ENCODE measurements at places on chromosomes 1 and 21. TPM values are rescaled to one million over a fixed set of nuclear protein-coding genes. Genes with fewer than 3 reads are reported as not detected.

GRCh38 chr1:165793951-165794350, 25.3 kb upstream of the TMCO1 start:
- no peak for DNase-seq
- H3K36me3 ChIP-seq, result no peaks in the 10 kb centered on the region
- no peak overlapping the region for H3K4me3 ChIP-seq
- no peaks in the 10 kb centered on the region for H3K27me3 ChIP-seq

- H3K27ac ChIP-seq, result no peak overlapping the region
- H3K4me3 ChIP-seq, result no peak overlapping the region
- no peaks in the 10 kb centered on the region for H3K27me3 ChIP-seq
- peaks cover 3% of the 10 kb centered on the region for H3K4me1 ChIP-seq
- DNase-seq, result no peak
- no peaks in the 10 kb centered on the region for H3K36me3 ChIP-seq
Observed at GRCh38 chr1:30321996-30322858, 401.2 kb downstream of the MATN1 start.

GRCh38 chr1:219927956-219928790, at the start of gene SLC30A10:
Gene SLC30A10 (minus strand): TSS chr1:219928557. CDS start chr1:219928440, 117 bp downstream.
- peaks cover 17% of the 10 kb centered on the region for H3K4me1 ChIP-seq
- DNase-seq, result peak; percentile 50
- H3K27me3 ChIP-seq, result peaks cover 38% of the 10 kb centered on the region
- H3K36me3 ChIP-seq, result no peaks in the 10 kb centered on the region
- peak within 1 kb of the TSS; percentile 83 for H3K4me3 ChIP-seq

DNA sequence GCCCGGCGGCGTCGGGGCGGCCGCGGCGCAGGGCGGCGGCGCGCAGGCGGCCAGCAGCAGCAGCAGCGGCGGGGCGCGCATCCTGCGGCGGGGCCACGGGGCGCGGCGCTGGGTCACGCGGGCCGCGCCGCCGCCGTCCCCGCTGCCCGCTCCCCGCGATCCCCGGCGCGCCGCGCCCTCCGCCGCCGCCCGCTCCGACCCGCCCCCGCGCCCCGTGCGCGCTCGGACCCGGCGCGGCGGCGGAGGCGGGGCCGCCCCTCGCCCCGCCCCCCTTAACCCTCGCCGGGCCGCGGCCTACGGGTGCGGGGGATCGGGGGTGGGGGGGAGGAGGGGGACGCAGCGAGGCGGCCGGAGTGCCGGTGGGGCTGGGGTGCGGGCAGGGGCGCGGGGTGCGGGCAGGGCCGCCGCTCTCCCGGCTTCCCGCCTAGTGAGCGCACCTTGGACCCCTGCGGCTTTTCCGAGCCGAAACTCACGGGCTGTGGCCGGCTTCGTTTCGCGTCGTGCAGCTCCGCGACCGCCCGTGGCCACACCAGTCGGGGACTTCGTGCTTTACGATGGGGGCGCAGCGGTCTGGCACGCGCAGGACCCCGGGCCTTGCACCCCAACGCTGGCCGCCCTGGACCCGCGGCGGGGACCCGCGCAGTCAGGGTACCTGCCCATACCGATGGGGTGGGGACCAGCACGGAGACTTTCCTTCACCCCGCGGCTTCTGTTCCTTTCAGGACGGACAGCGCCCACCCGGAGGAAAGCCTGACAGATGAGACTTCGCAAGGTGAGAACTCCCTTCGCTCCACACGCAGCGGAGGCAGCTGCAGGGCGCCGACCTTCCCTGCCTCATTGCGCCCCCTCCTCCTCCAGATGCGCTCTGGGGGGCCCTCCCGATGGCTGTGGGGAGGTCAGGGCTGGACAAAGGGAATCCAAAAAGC, at the start of gene FNDC10:
Gene FNDC10 (minus strand): TSS at position 201 of the 926 bp plus-strand sequence. CDS start 120 bp downstream, at position 81.
- no peaks in the 10 kb centered on the region for H3K36me3 ChIP-seq
- H3K4me3 ChIP-seq, result peak within 1 kb of the TSS; percentile 72
- peaks cover 10% of the 10 kb centered on the region for H3K4me1 ChIP-seq
- H3K27ac ChIP-seq, result no peak within 1 kb of the TSS
- peak; percentile 59 for DNase-seq

GRCh38 chr21:42321845-42322244, 6.6 kb upstream of the TFF3 start:
- H3K27ac ChIP-seq, result no peak overlapping the region
- no peaks in the 10 kb centered on the region for H3K27me3 ChIP-seq
- no peak overlapping the region for H3K4me3 ChIP-seq
- H3K4me1 ChIP-seq, result peaks cover 28% of the 10 kb centered on the region
- peaks cover 10% of the 10 kb centered on the region for H3K36me3 ChIP-seq
- no peak for DNase-seq

GRCh38 chr1:113266788-113267187, 123.5 kb upstream of the MAGI3 start:
- H3K4me3 ChIP-seq, result no peak overlapping the region
- H3K4me1 ChIP-seq, result no peaks in the 10 kb centered on the region
- DNase-seq, result no peak
- H3K27ac ChIP-seq, result no peak overlapping the region

THEM5 gene
- not detected for total RNA-seq

DAB1 gene
- total RNA-seq, result 12.3 TPM

GRCh38 chr1:245840971-245841370, 666.1 kb downstream of the SMYD3 start:
- H3K27ac ChIP-seq, result no peak overlapping the region
- no peaks in the 10 kb centered on the region for H3K27me3 ChIP-seq
- H3K4me3 ChIP-seq, result no peak overlapping the region
- DNase-seq, result no peak

GRCh38 chr1:10674700-10675609, 121.5 kb downstream of the CASZ1 start:
- no peak overlapping the region for H3K4me3 ChIP-seq
- no peaks in the 10 kb centered on the region for H3K36me3 ChIP-seq

DNA sequence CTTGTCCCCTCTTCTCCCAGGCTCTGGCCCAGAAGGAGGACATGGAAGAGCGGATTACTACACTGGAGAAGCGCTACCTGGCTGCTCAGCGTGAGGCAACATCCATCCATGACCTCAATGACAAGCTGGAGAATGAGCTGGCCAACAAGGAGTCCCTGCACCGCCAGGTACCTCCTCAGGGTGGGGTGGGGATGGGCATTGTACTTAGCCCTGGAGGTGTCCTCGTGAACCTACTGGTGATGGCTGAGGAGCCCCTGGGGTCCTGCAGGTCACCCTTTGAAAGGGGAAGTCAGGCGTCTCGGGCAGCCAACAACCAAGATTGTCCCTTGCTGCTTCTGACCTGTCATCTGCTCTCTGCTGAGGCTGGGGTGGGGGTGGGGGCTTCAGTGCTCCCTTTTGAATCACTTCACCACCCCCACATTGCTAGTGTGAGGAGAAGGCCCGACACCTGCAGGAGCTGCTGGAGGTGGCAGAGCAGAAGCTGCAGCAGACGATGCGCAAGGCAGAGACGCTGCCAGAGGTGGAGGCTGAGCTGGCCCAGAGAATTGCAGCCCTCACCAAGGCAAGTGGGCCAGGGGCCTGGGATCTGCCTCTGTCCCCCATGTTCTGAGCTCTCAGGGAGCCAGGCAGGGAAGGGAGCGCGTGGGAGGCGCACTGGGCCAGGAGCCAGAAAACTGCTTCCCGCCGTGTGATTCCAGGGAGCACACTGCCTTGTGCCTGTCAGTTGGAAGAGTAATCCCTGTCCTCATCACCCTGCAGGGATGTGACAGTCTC, 19.7 kb downstream of the PPFIA4 start:
- H3K27ac ChIP-seq, result no peak overlapping the region
- no peaks in the 10 kb centered on the region for H3K27me3 ChIP-seq
- no peak for DNase-seq
- H3K4me1 ChIP-seq, result peaks cover 15% of the 10 kb centered on the region
- peaks cover 26% of the 10 kb centered on the region for H3K36me3 ChIP-seq

DNA sequence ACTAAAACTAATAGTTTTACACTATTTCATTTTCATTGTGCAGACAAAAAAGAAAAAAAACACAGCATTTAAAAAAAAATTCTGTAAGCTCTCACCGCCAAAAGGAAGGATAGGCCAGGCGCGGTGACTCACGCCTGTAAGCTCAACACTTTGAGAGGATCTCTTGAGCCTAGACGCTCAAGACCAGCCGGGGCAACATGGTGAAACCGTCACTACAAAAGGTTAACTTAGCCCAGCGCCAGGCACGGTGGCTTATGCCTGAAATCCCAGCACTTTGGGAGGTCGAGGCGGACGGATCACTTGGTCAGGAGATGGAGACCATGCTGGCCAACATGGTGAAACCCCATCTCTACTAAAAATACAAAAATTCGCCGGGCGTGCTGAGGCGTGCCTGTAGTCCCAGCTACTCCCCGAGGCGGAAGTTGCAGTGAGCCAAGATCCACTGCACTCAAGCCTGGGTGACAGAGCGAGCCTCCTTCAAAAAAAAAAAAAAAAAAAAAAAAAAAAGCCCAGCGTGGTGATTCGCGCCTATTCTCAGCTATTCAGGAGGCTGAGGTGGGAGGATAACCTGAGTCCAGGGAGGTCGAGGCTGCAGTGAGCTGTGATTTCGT, 14.3 kb upstream of the SPEN start:
- peaks cover 7% of the 10 kb centered on the region for H3K36me3 ChIP-seq
- H3K4me3 ChIP-seq, result peak overlapping the region; percentile 89
- DNase-seq, result no peak
- peak overlapping the region; percentile 100 for H3K27ac ChIP-seq

- DNase-seq, result no peak
- 0 out of 2 replicates have a peak overlapping the region, but pooled peaks have one; percentile 85 for H3K27ac ChIP-seq
- no peaks in the 10 kb centered on the region for H3K36me3 ChIP-seq
- no peak overlapping the region for H3K4me3 ChIP-seq
- peaks cover 20% of the 10 kb centered on the region for H3K4me1 ChIP-seq
Observed at GRCh38 chr1:201545851-201546492, 7.0 kb downstream of the NAV1 start.

DNA sequence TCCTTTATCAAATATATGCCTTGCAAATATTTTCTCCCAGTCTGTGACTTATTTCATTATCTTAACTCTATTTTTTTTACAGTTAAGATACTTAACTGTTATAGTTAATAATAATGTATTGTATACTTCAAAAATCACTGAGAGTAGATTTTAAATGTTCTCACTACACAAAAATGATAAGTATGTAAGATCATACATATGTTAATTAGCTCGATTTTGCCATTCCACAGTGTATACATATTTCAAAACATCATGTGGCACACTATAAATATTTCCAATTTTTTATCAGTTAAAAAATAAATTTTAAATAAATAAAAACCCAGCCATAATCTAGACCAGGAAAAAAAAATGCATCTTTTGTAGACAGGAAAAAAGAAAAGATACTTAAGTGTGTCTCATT, 27.2 kb downstream of the CTTNBP2NL start:
- H3K27me3 ChIP-seq, result no peaks in the 10 kb centered on the region
- H3K4me1 ChIP-seq, result peaks cover 9% of the 10 kb centered on the region
- H3K27ac ChIP-seq, result no peak overlapping the region
- DNase-seq, result no peak
- H3K36me3 ChIP-seq, result 0 out of 2 replicates have a peak, but pooled peaks cover 6% of the 10 kb centered on the region

DNA sequence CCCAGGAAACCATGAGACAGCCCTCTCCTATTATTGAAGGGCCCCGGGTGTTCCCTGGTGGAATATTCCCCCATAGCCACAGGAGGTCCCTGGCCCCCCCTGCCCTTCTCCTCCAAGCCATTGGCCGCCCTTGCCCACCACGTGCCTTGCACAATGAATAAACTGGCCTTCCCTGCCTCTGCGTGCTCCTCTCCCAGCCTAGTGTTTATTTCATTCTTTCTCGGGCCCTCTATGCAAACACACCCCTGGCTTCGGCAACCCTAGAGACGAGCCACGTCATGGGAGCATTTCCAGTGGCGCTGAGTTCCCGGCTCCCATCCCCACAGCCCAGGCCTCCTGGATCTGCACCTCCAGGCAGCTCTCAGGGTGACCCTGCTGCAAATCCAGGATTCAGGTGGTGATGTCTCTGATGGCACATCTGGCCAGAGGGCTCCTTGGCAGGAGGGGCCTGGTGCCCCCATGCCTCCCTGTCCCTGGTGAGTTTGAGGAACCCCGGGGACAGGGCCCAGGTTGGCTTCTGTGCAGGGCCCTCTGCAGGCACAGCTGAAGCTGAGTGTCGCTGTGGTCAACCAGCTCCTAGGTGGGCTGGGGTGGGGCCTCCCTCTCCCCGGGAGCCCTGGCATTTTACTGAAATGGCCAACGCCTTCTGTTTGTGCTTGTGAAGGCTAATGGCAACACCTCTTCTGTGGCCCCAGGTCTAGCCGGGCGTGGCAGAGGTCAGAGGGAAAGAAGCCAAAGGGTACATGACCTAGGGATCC, 6.2 kb downstream of the KRTAP10-12 start:
- no peak for DNase-seq
- H3K4me3 ChIP-seq, result peak overlapping the region; percentile 43
- H3K27me3 ChIP-seq, result peaks cover 27% of the 10 kb centered on the region
- H3K4me1 ChIP-seq, result peaks cover 80% of the 10 kb centered on the region
- no peaks in the 10 kb centered on the region for H3K36me3 ChIP-seq
- peak overlapping the region; percentile 94 for H3K27ac ChIP-seq

DNA sequence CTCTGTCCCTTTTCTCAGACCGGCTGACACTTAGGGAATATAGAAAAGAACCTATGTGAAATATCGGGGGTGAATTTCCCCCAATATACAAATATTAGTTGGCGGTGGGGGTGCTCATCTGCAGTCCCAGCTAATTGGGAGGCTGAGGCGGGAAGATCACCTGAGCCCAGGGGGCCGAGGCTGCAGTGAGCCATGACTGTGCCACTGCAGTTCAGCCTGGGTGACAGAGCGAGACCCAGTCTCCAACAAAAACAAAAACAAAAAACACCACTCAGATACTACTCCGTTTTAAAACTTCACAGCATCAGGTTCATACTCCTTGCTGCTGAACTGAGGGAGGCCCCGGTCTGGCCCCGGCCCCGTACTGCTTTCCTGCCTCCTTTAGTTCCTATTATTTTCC, 5.9 kb upstream of the EXOSC10 start:
- H3K27ac ChIP-seq, result 0 out of 2 replicates have a peak overlapping the region, but pooled peaks have one; percentile 19
- no peaks in the 10 kb centered on the region for H3K4me1 ChIP-seq
- peaks cover 33% of the 10 kb centered on the region for H3K36me3 ChIP-seq
- DNase-seq, result no peak

- no peak for DNase-seq
- no peaks in the 10 kb centered on the region for H3K27me3 ChIP-seq
- H3K4me3 ChIP-seq, result no peak overlapping the region
Observed at GRCh38 chr1:239730378-239730777, 344.0 kb downstream of the CHRM3 start.

GRCh38 chr1:47036764-47037163, 13.3 kb downstream of the CYP4X1 start:
- no peaks in the 10 kb centered on the region for H3K36me3 ChIP-seq
- no peak overlapping the region for H3K27ac ChIP-seq
- DNase-seq, result no peak
- no peaks in the 10 kb centered on the region for H3K4me1 ChIP-seq
- H3K27me3 ChIP-seq, result peaks cover 10% of the 10 kb centered on the region
- no peak overlapping the region for H3K4me3 ChIP-seq

GRIK3 gene
- 5.5 TPM for total RNA-seq

- H3K4me1 ChIP-seq, result peaks cover 6% of the 10 kb centered on the region
- H3K36me3 ChIP-seq, result no peaks in the 10 kb centered on the region
- no peaks in the 10 kb centered on the region for H3K27me3 ChIP-seq
- DNase-seq, result no peak
Observed at GRCh38 chr1:71908303-71908702, 374.0 kb downstream of the NEGR1 start.

PCP4L1 gene
- 0.92 TPM for total RNA-seq

GRCh38 chr1:13541435-13542215, 27.8 kb upstream of the LRRC38 start:
- no peaks in the 10 kb centered on the region for H3K36me3 ChIP-seq
- no peak overlapping the region for H3K27ac ChIP-seq
- H3K4me3 ChIP-seq, result no peak overlapping the region

Data from WTC11 (cell line).